ENCODE measurements at places on chromosomes 5 and 9. TPM values are rescaled to one million over a fixed set of nuclear protein-coding genes. Genes with fewer than 3 reads are reported as not detected.

GRCh38 chr9:14307989-14308852 lies 5.7 kb downstream of the NFIB start:
- DNase-seq: no peak

- no peak for DNase-seq
Measured at GRCh38 chr9:112753725-112754124, 3.2 kb downstream of the SNX30 start.

DNA sequence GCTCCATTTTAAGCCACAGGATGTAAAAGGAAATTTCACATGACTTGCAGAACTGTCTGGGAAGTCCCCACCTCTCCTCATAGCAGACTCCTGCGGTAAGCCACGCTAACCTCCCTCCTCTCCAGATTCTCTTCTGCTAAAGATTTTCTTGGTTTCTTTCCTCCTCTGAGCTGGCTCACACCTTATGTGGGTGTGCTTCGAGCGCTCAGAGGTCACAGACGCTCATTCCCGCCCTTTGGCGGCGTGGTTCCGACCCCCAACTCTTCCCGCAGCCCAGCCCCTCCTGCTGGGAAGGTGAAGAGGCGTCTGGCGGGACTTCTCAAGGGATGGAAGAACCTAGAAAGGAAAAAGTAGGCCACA lies 32.9 kb upstream of the CDK20 start:
- no peak for DNase-seq

DNA sequence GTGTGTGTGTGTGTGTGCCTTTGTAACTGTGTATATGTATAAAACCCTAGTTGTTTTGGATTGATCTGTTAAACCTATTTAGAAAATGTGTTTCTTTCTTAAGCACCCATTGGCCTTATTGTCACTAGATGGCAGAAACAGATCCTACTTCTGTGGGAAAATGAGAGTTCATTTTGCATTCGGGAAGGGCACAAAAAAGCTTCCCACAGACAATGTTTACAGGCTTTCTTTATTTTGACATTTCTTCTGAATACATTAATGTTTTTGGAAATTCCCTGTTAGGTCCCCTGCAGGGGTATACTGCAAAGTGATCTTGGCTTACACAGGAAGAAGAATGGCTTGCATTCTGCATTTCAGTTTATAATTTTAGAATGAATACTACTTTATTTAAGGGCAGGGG lies 481.8 kb upstream of the ARRDC3 start:
- DNase-seq: no peak

GRCh38 chr9:97737429-97737828 lies 40.3 kb upstream of the XPA start:
- no peak for DNase-seq

- DNase-seq: no peak
Measured at GRCh38 chr5:66987949-66988838, 208.4 kb downstream of the CD180 start.

DNA sequence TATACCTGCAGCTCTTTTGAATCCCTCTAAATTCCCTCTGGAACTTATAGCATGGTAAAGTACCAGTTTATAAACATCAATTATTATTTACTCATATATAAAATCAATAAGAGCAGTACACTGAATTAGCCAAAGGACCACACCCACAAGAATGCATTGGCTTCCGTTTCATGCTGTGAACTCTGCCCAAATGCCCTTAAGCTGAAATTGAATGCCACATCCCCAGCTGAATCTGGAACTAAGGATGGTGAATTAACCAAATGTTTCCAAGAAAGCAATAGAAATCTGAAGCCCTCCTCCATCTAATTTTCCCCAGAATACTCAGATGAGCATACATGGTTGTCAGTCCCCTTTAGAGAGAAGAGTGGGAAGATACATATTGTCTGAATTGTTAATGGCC lies 436.4 kb upstream of the FTMT start:
- DNase-seq: no peak

- DNase-seq: no peak
Measured at GRCh38 chr9:13282998-13283397, 3.5 kb upstream of the MPDZ start.

DNA sequence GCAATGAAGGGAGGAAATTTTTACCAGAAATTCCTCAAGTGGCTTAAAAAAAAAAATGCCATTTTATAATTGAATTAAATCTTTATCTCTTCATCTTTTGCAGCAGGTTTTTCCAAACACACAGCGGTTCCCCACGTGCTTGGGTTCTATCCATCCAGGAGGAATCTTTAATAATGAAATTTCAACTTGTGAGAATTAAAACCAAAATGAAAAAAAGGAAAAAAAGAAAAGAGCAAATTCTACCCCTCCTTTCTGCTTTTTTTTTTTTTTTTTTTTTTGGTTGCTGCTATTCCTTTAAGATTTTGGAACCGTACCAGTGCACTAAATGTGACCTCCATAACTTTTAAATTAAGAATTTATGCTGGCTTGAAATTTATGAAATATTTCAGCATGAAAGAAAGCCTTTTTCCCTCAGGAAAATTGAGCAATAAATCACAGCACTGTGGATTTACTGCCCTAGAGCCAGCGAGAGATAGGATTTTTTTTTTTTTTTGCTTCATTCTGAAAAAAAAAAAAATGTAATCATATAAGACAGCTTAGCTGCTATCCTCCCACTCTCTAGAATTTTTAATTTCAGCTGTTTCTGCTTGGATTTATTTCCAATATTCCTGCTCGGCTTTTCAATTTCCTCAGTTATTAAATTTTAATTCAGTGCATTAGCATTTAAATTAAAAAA lies 88.5 kb downstream of the ZNF618 start:
- DNase-seq: no peak

- DNase-seq: no peak
Measured at GRCh38 chr5:10977011-10977410, 216.0 kb upstream of the DAP start.

- no peak for DNase-seq
Measured at GRCh38 chr9:23117616-23118015, 671.0 kb downstream of the DMRTA1 start.

DNA sequence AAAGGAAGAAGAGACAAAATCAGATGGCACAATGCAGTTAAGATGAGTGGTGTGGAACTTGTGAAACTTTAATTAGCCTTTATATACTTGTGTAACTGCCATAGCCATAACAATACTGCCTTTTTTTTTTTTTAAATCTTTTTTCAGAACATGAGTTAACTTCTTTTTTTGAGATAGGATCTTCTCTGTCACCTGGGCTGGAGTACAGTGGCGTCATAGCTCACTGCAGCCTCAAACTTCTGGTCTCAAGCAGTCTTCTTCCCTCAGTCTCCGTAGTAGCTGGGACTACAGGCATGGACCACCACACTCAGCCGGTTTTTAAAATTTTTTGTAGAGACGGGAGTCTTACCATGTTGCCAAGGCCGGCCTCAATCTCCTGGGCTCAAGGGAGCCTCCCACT lies 37.2 kb downstream of the GPBP1 start:
- no peak for DNase-seq

DNA sequence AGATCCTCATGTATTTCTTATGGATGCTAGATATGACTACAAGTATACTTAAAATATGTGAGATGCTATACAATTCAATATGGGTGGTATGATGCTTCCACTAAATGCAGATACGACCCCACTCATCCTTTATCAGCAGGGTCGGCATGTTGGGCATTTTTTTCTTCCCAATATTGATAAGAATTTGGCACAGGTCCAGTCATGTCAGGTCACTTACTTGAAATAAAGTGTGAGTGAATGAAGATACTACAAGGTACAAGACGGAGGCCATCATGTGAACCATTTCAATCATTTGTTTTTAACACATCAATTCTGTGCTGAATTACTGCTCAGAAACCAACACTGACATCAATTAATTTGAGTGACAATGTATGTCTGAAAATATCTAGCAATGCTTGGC lies 146.9 kb upstream of the GNA14 start:
- DNase-seq: no peak

DNA sequence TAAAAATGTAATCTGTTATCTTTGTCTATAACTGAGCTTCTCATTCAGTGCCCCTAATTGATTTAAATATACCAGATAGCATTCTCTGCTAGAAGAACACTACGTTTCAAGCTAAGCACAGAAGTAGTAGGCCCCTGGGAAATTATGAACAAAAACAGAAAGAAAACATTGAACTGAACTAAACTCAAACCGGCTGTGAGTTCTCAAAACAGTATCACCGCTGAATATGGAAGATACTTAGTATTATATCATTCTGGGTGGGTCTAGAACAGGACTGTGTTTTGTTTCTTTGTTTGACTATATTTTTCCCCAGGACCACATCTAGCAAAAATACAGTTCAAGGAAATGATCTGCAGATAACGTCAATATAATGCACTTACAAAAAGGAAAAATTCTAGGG lies 95.1 kb upstream of the HMHB1 start:
- no peak for DNase-seq

GRCh38 chr9:128007566-128008138 lies 26.9 kb upstream of the EEIG1 start:
- no peak for DNase-seq

DNA sequence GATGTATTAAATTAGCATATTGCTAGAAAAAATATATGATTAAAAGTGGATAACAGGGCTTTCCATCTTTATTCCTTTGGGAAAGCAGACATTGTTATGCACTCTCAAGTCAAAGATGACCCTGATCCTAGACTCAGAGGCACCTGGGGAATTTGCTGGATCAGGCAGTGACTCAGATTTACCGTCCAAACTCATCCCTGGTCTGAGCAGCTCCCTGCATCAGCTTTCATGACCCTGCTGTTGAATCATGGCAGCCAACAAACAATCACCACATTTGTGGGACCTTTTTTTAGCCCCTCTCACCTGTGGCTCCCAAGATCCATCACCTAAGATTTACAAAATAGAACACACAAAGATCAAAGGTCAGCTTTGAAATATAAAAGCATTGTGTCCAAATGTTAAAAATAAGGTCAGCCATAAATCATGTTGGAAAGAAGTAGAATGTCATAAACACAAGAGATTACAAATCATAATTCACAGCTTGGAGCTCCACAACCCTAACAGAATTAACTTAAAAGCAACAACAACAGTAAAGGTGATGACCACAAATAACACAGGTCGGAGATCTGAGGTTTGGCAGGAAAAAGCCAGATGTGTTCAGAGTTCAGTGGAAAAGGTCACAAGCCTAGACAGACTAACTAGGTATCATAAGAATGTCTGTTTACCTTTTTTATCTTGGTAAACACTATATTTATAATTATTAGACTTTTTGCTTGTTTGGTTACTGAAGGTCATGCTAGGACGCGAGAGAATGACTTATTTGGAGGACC lies 55.5 kb downstream of the ZFAND5 start:
- no peak for DNase-seq

DNA sequence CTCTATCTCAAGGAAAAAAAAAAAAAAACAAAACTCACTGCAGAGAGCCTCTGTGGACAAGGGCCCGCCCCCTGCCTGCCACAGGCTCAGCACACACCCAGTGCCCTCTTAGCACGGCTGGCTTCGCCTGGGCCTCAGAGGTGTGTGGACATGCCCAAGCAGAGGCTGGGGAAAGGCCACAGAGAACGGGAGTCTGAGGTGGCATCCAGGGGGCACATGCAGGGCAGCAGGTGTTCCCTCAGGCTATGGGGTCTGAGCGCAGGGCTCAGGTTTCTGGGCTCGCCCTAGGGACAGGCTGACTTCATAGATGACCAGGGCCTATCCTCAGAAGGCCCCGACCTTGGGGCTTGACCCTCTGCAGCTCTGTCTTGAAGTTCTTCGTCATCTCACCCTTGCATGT lies 138.7 kb downstream of the ZNF354C start:
- DNase-seq: no peak

DNA sequence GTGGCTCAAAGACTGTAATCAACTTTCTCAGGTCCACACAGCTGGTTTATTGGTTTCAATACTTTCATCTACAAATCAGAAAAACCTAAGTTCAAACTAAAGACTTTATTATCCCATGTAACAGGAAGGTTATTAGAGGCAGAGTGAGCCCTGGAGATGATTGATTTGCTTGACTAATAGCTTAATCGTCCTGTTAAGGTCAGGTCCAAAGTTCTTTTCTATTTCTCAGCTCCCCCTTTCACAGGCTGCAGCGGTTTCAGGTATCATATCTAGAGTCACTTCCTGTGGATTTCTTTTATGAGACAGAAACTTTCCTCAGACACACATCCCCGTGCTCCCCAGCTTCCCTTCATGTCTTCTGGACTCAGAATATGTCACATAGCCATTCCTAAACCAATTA lies 166.4 kb downstream of the PRELID2 start:
- no peak for DNase-seq

- DNase-seq: no peak
Measured at GRCh38 chr9:35106343-35106730, 3.4 kb upstream of the STOML2 start.

DNA sequence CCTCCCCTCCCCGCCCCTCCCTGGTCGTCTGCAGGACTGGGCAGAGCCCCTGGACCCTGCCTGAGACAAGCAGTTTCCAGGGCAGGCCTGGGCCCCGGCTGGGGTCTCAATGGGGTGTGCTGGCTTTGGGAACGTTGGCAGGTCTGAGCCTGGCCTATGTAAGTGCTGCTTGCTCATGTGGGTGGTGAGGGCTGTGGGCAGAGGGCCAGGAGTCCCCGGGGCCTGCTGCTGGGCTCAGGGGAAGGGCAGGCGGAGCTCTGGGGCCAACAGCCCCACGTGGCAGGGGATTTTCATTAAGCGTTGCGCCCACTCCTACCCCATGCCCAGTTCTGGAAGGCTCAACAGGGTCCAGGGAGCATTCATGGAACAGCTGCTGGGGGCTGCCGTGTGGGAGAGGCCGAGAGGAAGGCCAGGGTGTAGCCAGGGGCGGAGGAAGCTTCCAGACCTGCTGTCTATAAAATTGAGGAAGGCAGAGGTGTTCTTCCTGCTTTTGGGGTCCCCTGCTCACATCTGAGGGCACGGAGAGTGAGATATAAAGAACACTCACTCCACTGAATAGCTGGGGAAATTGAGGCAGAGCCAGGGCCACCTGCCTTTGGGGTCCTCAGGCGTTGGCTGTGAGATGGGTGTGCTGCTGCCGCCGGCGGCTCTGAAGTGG lies 32.5 kb downstream of the RXRA start:
- DNase-seq: peak; percentile 77

DNA sequence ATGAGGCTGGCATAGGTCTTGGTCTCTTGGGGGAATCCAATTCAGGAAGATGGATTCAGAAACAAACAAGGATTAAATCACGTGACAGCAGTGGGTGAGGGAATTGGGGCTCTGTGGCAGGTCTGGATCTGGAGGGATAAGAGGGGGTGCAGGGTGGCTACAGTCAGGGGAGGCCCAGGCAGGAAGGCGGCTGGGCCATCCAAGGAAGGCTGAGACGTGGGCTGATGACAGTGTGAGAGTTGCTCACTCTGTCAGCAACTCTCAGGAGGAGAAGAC lies 65.8 kb upstream of the COL5A1 start:
- DNase-seq: peak; percentile 19

- DNase-seq: no peak
Measured at GRCh38 chr5:108650997-108651396, 96.7 kb upstream of the FER start.

GRCh38 chr5:77893225-77893860 lies 117.2 kb upstream of the TBCA start:
- no peak for DNase-seq

Gene SLC36A2
- not detected for total RNA-seq

Gene RUSC2
- total RNA-seq: 7.6 TPM

Gene SARDH
- total RNA-seq: 74.2 TPM

Gene GAS1
- total RNA-seq: 1.0 TPM

Gene FYB1
- 10.0 TPM for total RNA-seq

Gene LEAP2
- 171 TPM for total RNA-seq

Gene MAP1B
- 14.0 TPM for total RNA-seq

Gene IFNA2
- total RNA-seq: not detected

Gene ADAMTS13
- 8.2 TPM for total RNA-seq

Gene FBP2
- total RNA-seq: not detected

Gene FOXD4L6
- total RNA-seq: not detected

Gene FAM200C
- total RNA-seq: 0.91 TPM

Gene ADAMTS6
- total RNA-seq: 0.44 TPM

Gene STC2
- 18.8 TPM for total RNA-seq

Gene TMEM215
- not detected for total RNA-seq

Measured in right lobe of liver (tissue), 6 donors.